GM23338 (cell line): ENCODE measurements at places on chromosomes 5 and 9. TPM values are rescaled to one million over a fixed set of nuclear protein-coding genes. Genes with fewer than 3 reads are reported as not detected.

Gene SERF1B
- 370 and 377 TPM in 2 replicates for polyA plus RNA-seq

Gene C6
- not detected in 2 replicates for polyA plus RNA-seq

Gene ANAPC2
- 16.4 and 19.2 TPM in 2 replicates for polyA plus RNA-seq

Gene STC2
- 25.4 and 27.3 TPM in 2 replicates for polyA plus RNA-seq

Gene ROPN1L
- 0.57 TPM in 1 of 2 replicates, not detected in the other for polyA plus RNA-seq
